ENCODE measurements at places on chromosomes 11 and 22.

GRCh38 chr11:9855579-9856287 is 191.9 kb downstream of the SWAP70 start:
- no peak for DNase-seq

DNA sequence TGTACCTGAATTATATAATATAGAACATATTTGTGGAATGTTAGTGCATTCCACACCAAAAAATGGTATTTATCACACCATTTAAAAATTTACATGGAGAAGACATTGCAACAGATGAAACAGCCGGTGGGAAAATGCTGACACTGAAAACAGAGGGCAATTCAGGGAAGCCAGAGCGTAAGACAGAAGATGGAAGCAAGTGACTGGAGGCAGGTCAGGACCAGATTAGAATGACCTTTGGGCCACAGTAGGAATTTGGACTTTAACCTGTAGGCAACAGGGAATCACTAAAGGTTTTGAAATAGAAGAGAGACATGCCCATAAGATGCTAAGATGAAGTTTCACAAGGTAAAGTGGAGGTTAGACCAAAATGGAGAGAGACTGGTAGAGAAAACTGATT is 60.5 kb downstream of the METTL15 start:
- DNase-seq = no peak

DNA sequence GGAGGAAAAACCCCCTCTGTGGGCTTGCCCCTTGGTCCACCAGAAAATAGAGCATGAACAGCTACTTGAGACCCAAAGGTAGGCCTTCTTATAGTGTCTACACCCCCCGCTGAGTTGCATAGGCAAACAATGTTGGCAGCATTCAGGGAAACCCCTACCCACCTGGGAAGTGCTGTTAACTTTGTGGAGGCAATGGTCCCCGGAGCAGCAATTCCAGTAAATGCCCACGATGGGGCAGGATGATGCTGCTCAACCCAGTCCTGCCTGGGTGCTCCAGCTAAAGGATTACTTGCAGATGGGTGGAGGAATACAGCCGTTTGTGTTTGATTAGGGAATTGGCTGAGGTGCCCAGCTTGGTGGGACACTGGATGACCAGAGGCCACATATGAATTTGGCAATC is 381.3 kb upstream of the ANO5 start:
- DNase-seq = no peak

- DNase-seq = no peak
Measured at GRCh38 chr11:102591160-102591718, 33.9 kb downstream of the MMP20 start.

DNA sequence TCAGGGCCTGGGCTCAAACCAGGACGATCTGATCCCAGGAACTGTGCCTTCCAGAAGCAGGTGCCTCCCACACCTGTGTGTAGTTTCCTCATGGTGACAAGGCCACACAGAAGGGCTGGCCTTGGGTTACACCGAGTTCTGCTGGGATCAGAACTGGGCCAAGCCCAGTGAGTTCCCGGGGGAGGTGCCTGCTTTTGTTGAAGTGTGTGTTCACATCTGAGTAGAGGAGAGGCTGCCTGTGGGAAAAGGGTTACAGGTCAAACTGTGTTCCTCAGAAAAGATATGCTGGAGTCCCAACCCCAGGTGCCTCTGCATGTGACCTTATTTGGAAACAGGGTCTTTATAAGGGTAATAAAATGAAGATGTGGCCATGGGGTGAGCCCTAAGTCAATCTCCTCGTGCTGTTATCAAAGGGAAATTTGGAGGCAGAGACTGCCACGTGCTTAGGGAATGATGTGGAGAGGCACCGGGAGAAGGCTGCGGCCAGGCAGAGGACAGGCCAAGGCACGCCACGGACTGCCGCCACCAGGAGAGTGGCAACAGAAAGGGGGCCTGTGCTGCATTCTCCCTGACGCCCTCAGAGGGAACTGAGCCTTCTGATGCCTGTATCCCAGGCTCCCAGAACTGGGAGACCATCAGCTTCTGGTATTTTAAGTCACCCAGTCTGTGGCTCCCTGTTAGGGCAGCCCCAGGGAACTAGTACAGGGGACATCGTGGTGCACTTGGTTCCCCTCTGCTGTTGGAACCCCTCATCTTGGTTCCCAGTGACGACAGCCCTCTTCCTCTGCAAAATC is 158.8 kb downstream of the CACNA1I start:
- DNase-seq = no peak

GRCh38 chr11:11247086-11247485 is 106.0 kb downstream of the CSNK2A3 start:
- DNase-seq = no peak

DNA sequence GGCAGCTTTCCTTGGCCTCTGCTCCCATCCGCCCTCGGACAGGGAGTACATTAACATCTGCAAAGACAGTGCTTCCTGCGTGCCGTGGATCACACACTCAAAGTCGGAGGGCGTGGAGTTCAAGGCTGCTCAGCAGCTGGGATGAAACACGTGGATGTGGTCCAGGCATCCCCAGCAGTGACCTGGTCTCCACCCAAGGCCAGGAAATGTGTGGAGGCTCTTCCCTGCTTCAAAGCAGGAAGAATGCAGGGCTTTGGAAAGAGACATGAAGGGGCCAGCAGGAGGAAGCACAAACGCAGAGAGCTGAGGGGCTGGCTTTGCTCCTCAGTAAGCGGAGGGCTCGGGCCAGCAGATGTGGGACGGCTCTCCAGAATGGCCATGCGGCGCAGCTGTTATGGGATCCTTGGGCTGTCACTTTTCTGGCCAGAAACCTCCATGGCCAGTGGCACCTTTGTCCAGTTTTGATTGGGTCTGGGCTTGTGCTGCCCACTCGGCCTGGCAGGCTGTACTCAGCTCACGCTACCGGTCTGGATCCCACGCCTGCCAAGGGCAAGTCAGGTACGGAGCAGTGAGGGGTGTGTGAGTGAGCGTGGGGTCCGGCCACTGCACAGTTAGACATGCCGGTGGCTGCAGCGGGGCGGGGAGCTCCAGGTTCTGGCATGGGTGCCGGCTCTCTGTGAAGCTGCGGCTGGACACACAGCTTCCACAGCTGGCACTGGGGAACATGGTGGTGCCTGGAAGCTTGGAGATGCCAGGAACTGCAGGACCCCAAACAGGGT is 438.0 kb downstream of the TBC1D22A start:
- DNase-seq = no peak

DNA sequence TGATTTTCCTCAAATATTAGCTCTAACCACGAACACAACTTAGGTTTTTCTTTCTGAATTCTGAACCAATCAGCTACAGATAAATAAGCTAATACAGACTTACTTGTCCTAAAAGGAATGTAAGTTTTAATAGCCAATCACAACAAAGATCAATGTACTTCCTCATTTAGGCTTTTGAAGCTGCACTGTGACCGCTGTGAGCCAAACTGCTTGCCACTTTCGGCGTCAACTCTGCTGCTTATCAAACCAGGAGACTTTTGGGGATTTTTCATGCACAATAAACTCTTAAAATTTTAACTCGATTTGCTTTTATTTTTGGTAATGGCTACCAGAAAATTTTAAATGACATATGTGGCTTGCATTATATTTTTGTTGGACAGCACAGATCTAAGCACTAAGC is 92.5 kb downstream of the TMPRSS5 start:
- no peak for DNase-seq

DNA sequence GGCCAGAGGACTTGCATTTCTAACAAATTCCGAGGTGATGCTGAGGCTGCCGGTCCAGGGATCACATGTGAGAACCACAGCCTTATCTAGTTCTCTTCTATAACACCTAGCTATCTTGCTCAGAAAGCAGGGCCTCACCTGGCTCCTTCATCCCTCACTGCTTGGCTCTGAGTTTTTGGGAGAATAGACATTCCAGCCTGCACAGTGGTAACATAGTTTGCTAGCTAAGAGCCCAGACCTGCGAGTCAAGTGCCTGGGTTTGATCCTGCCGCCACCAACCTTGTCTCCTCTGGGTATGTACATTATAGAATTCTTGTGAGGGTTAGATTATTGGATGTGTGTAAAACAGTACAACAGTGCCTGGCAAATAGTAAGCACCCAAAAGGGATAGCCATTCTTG is 13.5 kb upstream of the POU2AF1 start:
- no peak for DNase-seq

DNA sequence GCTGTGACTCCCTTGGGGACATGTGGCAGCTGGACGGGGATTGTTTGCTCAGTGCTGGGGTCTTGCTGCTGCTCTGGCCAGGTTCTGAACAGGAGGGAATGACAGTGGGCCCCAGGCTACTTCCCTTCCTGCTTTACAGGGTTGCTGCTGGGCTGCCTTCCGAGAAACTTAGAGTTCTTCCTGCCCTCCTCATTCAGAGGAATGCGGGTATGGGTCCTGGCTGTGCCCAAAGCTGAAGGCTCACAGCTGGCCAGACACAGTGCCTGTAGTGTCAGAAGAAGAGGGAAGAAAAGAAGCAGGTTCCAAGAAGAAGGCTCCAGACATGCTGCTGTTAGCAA is 108.3 kb upstream of the PARVA start:
- no peak for DNase-seq

- DNase-seq = no peak
Measured at GRCh38 chr11:30560206-30561106, 25.7 kb downstream of the MPPED2 start.

DNA sequence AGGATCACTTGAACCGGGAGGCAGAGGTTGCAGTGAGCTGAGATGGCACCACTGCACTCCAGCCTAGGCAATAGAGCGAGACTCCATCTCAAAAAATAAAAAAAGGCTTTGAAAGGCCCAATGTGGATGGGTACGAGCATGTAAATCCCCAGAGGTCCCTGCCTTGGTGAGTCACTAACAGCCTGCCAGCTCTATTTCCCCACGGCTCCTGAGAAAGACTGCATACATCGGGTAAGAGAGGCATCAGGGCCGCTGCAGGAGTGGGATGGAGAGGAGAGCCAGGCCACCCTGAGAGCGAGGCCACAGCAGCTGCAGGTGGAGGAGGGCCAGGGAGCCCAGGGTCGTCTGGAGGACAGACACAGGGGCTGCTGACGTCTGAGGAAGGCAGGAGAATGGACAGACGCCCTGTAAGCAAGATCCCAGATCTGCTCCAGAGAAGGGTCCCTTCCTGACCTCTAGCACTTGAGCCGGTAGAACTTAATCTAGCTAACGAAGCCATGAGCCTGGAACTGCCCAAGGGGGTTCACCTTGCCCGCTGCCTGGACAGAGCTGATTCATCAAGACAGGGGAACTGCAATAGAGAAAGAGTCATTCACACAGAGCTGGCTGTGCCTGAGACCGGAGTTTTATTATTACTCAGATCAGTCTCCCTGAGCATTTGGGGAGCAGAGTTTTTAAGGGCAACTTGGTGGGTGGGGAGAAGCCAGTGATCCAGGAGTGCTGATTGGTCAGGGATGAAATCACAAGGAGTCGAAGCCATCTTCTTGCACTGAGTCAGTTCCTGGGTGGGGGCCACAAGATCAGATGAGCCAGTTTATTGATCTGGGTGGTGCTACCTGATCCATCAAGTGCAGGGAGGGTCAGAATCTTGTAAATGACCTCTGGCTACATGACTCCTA is 5.1 kb upstream of the KRTAP5-9 start:
- DNase-seq = no peak
